Calu3 (cell line): ENCODE measurements at places on chromosomes 7 and 10. TPM values are rescaled to one million over a fixed set of nuclear protein-coding genes. Genes with fewer than 3 reads are reported as not detected.

DNA sequence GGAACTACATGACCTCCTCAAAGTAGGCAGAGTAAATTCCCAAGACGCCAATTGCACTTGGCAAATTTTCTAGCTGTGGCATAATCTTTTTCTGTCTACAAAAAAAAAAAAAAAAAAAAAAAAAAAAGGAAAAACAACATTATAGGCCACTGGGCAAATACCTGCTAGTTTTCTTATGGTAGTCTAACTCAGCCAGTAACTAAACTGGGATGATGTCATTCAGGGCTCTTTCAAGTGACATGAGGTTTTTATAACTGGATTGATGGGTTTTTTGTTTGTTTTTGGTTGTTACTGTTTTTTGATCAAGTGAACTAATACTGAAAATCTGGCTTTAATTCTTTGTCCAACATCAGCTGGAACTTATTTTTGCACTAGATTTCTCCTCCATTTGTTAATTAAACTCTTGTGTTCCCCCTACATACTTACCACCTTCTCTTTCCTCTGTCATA lies 7.4 kb upstream of the VIM start:
- H3K27me3 ChIP-seq: no peaks in the 10 kb centered on the region
- H3K36me3 ChIP-seq: peaks cover 9% of the 10 kb centered on the region
- H3K4me3 ChIP-seq: no peak overlapping the region

GRCh38 chr10:104128214-104128613 lies 6.2 kb downstream of the SFR1 start:
- no peak overlapping the region for H3K4me3 ChIP-seq
- H3K36me3 ChIP-seq: peaks cover 7% of the 10 kb centered on the region

GRCh38 chr10:28217848-28218247 lies 85.0 kb downstream of the MPP7 start:
- no peaks in the 10 kb centered on the region for H3K36me3 ChIP-seq
- peaks cover 32% of the 10 kb centered on the region for H3K4me1 ChIP-seq

DNA sequence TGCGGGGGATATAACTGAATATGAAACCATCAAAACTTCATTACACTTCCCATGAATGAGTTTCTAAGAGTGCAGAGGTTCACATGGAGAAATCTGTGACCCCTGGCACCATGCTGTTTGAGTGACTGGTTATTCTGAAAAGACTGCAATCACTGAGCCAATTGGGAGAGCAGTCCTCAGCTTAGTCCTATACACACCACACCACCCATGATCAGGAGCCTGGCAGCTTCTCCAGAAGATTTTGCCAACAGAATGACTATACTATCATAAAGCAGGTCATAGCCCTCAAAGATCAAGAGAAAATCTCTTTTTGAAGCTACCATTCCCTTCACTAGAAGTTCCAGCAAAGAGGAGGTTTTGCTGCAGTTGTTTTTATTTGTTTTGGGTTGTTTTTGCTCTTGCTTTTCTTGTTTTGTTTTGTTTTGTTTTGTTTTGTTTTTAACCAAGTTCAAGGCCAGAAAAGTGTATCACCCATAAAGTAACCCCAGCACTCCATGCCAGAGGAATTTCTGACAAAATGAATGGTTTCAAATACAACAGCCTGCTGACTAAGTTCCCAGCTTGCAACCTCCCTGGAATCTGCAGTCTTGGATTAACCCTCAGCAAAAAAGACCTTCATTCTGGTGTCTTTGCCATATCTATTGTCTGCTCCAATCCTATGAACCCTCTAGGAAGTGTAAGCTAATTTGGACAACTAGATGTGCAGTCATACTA lies 19.7 kb upstream of the HGF start:
- H3K36me3 ChIP-seq: no peaks in the 10 kb centered on the region
- no peak for DNase-seq
- no peaks in the 10 kb centered on the region for H3K4me1 ChIP-seq
- no peaks in the 10 kb centered on the region for H3K27me3 ChIP-seq

GRCh38 chr10:132057191-132057681 lies 8.5 kb upstream of the JAKMIP3 start:
- H3K4me1 ChIP-seq: no peaks in the 10 kb centered on the region
- DNase-seq: no peak
- H3K36me3 ChIP-seq: no peaks in the 10 kb centered on the region
- H3K27ac ChIP-seq: no peak overlapping the region
- no peak overlapping the region for H3K4me3 ChIP-seq

DNA sequence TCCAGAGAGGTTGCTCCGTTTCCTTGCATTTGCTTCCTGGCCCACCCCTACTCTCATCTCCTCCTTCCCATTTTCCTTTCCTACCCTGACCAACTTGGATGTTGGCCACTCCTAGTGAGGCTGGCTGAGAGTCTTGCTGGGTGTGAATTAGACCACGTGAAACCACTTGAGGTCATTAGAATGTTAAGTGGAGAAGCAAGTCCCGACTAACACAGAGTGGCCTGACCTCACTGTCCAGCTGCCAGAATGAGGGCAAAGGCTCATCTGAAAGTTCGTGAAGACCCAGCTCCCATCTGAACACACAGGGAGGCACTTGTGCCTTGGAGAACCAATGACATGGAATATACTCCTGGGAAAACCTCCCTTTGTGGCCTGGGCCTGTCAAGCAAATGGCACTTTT lies 80.8 kb downstream of the WDR11 start:
- H3K27me3 ChIP-seq: peaks cover 9% of the 10 kb centered on the region
- H3K4me3 ChIP-seq: no peak overlapping the region
- no peak for DNase-seq

- H3K4me1 ChIP-seq: peaks cover 20% of the 10 kb centered on the region
- H3K27ac ChIP-seq: no peak overlapping the region
- DNase-seq: no peak
- H3K36me3 ChIP-seq: no peaks in the 10 kb centered on the region
- no peak overlapping the region for H3K4me3 ChIP-seq
Observed at GRCh38 chr7:84669177-84669732, 474.7 kb upstream of the SEMA3A start.

- H3K27ac ChIP-seq: no peak overlapping the region
- H3K4me3 ChIP-seq: no peak overlapping the region
- peaks cover 6% of the 10 kb centered on the region for H3K36me3 ChIP-seq
- DNase-seq: no peak
- no peaks in the 10 kb centered on the region for H3K27me3 ChIP-seq
Observed at GRCh38 chr7:144255471-144255897, 9.1 kb downstream of the OR2A7 start.

- no peak overlapping the region for H3K27ac ChIP-seq
- no peaks in the 10 kb centered on the region for H3K4me1 ChIP-seq
- no peaks in the 10 kb centered on the region for H3K27me3 ChIP-seq
- no peak for DNase-seq
- no peaks in the 10 kb centered on the region for H3K36me3 ChIP-seq
Observed at GRCh38 chr10:129771991-129772431, 192.1 kb downstream of the EBF3 start.

- no peaks in the 10 kb centered on the region for H3K27me3 ChIP-seq
- no peak for DNase-seq
- H3K4me3 ChIP-seq: no peak overlapping the region
- peaks cover 5% of the 10 kb centered on the region for H3K36me3 ChIP-seq
- H3K27ac ChIP-seq: no peak overlapping the region
Observed at GRCh38 chr10:130394832-130395231, 258.6 kb downstream of the GLRX3 start.

GRCh38 chr7:117283371-117283770 lies 39.5 kb downstream of the WNT2 start:
- H3K4me3 ChIP-seq: no peak overlapping the region
- no peaks in the 10 kb centered on the region for H3K36me3 ChIP-seq
- H3K27ac ChIP-seq: no peak overlapping the region
- H3K27me3 ChIP-seq: peaks cover 36% of the 10 kb centered on the region

DNA sequence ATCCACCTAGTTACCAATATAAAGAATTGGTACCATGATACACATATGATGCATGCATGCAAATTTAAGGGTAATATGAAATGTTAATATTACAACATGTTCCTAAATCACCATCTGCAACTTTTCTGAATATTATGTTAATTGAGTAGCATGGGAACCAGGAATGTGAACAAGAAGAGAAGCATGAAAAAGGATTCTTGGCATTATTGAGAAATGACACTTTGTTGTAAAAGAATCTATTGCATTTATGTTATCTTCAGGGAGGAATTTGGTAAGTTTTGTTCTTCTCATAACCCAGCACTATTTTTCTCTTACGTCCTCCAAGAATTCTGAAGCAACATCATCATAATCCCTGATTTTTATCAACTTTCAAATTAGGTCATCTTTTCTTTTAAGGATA lies 159.9 kb upstream of the SLC25A13 start:
- no peaks in the 10 kb centered on the region for H3K27me3 ChIP-seq
- no peak for DNase-seq
- H3K36me3 ChIP-seq: no peaks in the 10 kb centered on the region

DNA sequence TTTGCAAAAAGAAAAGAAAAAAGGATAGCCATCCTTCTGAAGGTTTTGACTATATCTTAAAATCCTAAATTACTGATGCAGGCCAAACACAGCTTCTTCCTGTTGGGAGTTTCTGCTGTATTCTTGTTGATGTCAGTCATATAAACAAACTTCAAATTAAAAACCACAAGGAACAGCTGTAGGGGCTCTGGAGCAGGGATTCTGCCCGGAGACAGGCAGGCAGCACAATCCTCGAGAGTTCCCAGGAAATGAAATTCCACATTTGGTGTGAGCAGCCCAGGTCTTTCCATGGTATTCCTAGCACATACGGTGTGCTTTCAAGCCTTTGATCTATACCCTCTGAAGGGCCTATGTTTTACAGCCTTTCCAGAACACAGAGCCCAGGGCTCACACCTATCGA lies 43.2 kb downstream of the INSYN2A start:
- H3K36me3 ChIP-seq: no peaks in the 10 kb centered on the region
- no peaks in the 10 kb centered on the region for H3K4me1 ChIP-seq
- no peaks in the 10 kb centered on the region for H3K27me3 ChIP-seq
- H3K27ac ChIP-seq: no peak overlapping the region
- H3K4me3 ChIP-seq: no peak overlapping the region
- no peak for DNase-seq

DNA sequence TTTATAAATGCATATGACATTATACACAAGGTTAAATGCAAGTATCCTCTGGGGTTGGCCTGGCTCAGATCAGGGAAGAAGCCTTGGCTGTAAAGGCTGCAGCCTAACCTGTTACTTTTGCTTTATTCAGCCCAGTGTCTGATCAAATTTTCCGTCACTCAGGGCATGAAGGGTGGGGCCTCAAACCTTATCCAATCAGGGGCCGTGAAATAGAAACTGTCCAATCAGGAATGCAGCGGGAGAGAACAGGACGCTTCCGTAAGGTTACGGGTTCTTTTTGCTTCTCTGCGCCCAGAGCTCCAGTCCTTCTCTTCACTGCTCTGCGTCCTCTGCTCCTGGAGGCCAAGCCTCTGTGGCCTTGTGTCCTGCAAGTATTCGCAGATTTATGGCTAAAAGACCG lies at the start of gene ZNF716:
ZNF716 (plus strand) TSS at position 274 of the 400 bp plus-strand sequence; CDS start at position 386, 112 bp downstream.
- no peaks in the 10 kb centered on the region for H3K4me1 ChIP-seq
- H3K36me3 ChIP-seq: no peaks in the 10 kb centered on the region
- no peak within 1 kb of the TSS for H3K4me3 ChIP-seq

DNA sequence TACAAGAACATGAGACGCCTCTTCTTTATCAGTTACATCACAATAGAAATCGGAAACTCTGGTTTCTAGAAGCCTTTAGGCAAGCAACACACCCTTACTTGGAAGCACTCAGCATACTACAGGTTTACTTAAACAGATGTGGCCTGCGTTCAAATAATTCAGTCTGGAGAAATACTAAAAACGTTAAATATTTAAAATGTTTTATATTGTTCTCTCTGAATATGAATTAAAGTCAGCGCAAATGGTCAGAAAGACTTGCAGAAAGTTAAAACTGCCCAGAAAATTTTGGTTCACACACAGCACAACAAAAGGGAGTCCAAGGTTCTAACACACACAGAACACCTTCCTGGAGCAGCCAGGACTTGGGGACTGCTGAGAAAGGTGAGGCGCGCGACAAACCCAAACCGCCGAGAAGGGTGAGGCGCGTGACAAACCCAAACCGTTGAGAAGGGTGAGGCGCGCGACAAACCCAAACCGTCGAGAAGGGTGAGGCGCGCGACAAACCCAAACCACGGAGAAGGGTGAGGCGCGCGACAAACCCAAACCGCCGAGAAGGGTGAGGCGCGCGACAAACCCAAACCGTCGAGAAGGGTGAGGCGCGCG lies 25.8 kb downstream of the ESYT2 start:
- no peak for DNase-seq
- no peaks in the 10 kb centered on the region for H3K27me3 ChIP-seq
- H3K27ac ChIP-seq: peak overlapping the region; percentile 86
- H3K36me3 ChIP-seq: peaks cover 19% of the 10 kb centered on the region
- no peaks in the 10 kb centered on the region for H3K4me1 ChIP-seq
- peak overlapping the region; percentile 55 for H3K4me3 ChIP-seq

DNA sequence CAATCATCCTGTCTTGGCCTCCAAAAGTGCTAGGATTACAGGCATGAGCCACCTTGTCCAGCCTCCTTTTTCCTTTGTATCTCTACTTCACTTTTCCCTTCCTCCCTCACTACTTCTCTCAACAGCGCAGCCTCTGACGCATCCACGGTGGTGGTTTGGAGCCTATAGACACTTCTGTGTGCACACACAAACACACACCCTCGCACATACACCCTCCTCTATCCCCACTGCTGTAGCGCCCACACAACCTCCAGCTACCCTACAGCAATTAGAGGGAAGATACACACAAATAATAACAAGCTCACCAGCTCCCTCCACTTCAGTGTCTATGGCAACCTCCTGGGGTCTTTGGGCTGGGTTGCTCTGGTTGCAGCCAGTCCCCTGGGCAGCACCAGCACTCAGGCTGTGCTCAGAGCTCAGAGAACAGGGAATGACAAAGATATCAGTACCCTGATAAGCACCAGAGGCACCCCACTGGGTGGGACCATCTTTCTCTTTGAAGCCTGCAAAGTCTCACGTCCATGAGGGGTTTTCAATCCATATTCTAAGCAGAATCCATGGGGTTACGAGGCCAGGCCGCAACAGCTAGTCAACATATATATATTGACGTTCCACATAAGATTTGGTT lies 3.3 kb upstream of the CAMK2G start:
- H3K4me3 ChIP-seq: no peak overlapping the region
- H3K27me3 ChIP-seq: no peaks in the 10 kb centered on the region
- DNase-seq: no peak
- peaks cover 38% of the 10 kb centered on the region for H3K36me3 ChIP-seq
- H3K27ac ChIP-seq: no peak overlapping the region

ALDH18A1 gene
- 50.1 and 55.8 TPM in 2 replicates for total RNA-seq

SPDYE9 gene
- total RNA-seq: not detected in 2 replicates

GDF10 gene
- not detected in 2 replicates for total RNA-seq

TEX47 gene
- not detected in 2 replicates for total RNA-seq
